ENCODE measurements at places on chromosomes 16 and 17.

GRCh38 chr16:84091460-84091859, 25.3 kb downstream of the MBTPS1 start:
- no peak for DNase-seq

- DNase-seq = no peak
These were observed 43.2 kb upstream of the SCNN1B start for GRCh38 chr16:23258919-23259237.

DNA sequence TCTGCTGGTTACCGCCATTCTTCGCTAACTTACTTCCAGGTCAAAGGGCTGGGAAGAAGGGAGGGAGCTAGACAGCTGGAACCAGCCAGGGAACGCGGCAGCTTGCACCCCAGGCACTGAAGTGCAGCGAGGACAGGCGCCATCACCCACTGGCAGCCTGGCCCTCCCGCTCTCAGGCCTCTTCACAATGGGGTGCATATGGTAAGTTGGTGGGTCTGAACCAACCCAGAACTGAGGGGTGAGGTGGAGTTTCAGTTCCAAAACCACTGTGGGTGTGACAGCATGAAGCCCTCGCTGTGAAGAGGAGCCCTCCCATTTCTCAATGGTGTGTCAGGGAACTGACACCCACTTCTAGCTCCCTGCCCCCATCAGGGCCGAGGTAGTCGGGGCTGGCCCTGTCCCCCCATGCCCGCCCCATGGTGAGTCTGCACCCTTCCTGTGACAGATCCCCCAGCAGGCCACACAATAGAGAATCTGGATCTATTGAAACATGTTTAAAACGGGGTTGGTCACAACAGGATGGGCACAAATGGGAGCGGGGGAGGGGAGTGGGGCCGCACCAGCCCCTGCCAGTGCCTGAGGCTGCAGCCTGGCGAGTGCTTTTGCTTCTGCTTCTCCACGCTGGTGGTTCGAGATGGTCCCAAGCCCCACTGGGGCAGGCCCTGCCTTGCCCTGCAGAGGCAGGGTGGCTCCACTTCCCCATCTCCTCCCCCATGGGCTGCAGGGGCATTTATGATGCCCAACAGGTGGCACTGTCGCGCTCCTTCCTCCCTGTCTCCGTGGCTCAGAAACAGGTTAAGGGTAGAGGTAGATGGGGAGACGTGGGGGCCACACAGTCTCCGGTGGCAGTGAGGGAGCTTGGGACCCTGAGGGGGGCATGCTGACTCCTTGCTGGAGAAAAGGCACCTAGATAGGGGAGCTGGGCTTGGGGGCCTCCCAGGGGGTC, 2.3 kb downstream of the LIMD2 start:
- peak; percentile 60 for DNase-seq

DNA sequence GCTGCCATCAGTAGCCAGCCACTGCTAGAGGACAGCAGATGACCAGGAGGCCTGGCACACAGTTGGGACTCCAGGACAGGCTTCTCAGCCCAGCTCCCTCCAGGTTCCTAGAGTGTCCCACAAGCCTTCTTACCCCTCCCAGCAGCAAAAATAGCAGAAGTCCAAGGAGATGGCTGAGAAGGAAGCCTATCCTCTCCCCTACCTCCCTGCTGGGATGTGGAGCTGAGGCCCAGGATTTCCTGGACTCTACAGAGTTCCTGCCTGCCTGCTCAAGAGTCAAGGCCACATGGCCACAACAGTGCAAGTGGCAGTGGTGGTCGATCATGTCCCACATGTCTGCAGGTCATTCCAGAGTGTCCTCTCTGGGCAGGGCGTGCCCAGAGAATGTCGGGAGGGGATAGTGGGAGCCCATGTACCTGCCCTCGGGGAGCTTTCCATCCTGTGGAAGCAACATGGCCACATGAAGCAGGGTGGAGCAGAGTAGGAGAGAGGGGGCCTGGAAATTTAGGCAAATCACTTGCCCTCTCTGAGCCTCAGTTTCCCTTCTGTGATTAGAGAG, 7.7 kb upstream of the HROB start:
- DNase-seq = no peak

GRCh38 chr17:34169496-34169895, 85.6 kb upstream of the CCL2 start:
- no peak for DNase-seq

GRCh38 chr17:4109449-4109848, 33.4 kb downstream of the ZZEF1 start:
- DNase-seq = no peak

- peak; percentile 83 for DNase-seq
These were observed 25.9 kb downstream of the GRIN2C start for GRCh38 chr17:74833501-74834377.

- DNase-seq = no peak
These were observed 168.1 kb downstream of the C16orf95 start for GRCh38 chr16:87149051-87149450.
